Breast epithelium (tissue), 4 donors: ENCODE measurements at places on chromosomes 1 and 21.

DNA sequence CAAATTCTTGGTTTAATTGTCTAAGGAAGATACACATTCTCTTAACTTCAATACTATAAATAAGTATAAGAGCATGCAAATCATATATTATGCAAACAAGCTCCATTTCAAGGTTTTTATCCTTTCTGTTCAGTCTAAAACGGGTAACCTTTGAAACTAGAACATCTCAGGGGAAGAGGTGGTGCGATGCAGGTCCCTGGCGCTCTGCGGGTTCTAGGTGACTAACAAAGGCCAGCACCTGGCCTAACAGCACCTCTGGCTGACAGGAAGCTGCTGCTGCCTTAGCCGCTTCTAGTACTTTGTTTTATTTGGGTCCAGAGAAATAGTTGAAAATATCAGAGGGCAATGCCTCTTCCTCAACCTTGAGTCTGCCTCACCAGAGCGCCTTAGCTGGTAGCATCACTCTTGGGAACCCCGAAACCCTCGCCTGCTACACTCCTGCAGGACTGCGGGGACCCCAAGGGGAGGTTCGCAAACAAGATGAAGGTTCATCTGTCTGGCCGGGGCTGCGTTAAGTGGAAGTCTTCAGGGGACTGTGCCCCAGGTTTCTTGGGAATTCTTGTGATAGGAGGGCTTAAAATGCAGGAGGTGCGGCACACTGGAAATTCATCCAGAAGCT lies 45.5 kb downstream of the PRDM15 start:
- no peak overlapping the region for H3K4me3 ChIP-seq
- DNase-seq = no peak
- H3K27ac ChIP-seq = no peak overlapping the region
- no peaks in the 10 kb centered on the region for H3K27me3 ChIP-seq
- no peaks in the 10 kb centered on the region for H3K36me3 ChIP-seq

DNA sequence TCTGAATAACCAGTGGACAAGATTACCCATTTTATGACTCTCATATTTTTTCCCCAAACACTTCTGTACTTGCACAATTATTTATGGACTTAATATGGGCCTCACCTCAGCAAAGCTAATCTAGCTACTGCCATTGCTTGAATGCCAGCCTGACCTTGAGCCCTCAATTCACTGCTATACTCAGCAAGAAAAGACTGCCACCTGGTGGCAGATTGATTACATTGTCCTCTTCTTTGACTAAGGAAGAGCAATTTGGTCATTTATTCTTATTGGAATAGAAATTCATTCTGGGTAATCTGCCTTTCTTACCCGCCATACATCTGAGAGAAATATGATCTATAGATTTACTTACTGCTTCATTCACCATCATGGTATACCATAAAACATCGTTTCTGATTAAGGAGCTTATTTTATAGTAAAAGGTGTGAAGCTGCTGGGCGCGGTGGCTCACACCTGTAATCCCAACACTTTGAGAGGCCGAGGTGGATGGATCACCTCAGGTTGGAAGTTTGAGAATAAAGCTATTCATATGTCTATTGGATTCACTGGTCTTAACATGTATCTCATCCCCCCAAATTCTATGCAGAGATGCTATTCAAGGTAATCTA lies 32.9 kb upstream of the DIPK1A start:
- no peaks in the 10 kb centered on the region for H3K36me3 ChIP-seq
- H3K27me3 ChIP-seq = no peaks in the 10 kb centered on the region
- no peak for DNase-seq

GRCh38 chr1:228315945-228316588 lies 90.6 kb downstream of the TRIM11 start:
- no peaks in the 10 kb centered on the region for H3K27me3 ChIP-seq
- peaks cover 6% of the 10 kb centered on the region for H3K36me3 ChIP-seq
- H3K4me1 ChIP-seq = no peaks in the 10 kb centered on the region
- H3K27ac ChIP-seq = no peak overlapping the region

DNA sequence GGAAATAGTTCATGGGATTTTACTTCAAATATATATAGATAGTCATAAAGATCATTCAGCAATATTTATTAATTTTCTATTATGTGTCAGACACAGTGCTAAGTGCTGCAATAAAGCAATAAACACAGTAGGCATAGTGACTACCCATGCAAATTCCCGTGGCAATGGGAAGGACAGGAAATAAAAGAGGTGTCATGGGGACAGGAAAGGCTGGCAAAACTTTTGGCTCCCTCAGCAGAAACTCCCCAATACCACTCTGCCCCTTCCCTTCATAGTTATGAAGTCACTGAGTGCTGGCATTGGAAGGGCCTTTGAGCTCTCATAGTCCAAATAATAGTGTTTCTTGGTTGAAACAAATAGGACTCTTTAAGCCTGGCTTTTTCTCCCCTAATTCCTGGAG lies 104.4 kb upstream of the DPT start:
- H3K4me3 ChIP-seq = no peak overlapping the region
- no peak for DNase-seq
- no peak overlapping the region for H3K27ac ChIP-seq
- no peaks in the 10 kb centered on the region for H3K4me1 ChIP-seq

DNA sequence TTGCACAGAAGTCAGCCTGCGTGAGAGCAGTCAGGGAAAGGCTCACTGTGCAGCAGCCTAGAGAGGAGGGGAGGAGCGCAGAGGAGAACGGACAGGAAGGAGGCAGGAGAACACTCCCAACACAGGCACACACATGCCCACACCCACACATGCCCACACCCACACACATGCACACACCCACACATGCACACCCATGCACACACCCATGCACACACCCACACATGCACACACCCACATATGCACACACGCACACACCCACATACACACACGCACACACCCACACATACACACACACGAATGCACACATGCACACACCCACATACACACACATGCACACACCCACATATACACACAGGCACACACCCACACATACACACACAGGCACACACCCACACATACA lies 7.1 kb downstream of the SUMO3 start:
- no peaks in the 10 kb centered on the region for H3K4me1 ChIP-seq
- no peak for DNase-seq
- no peaks in the 10 kb centered on the region for H3K27me3 ChIP-seq
- no peak overlapping the region for H3K4me3 ChIP-seq

- H3K27me3 ChIP-seq = no peaks in the 10 kb centered on the region
- H3K4me1 ChIP-seq = no peaks in the 10 kb centered on the region
- no peak for DNase-seq
- no peak overlapping the region for H3K4me3 ChIP-seq
Observed at GRCh38 chr1:109272021-109272799, 10.7 kb downstream of the PSRC1 start.

- no peaks in the 10 kb centered on the region for H3K27me3 ChIP-seq
- H3K4me3 ChIP-seq = no peak overlapping the region
- peaks cover 8% of the 10 kb centered on the region for H3K4me1 ChIP-seq
- H3K36me3 ChIP-seq = no peaks in the 10 kb centered on the region
Observed at GRCh38 chr1:9887070-9887469, 23.0 kb downstream of the CTNNBIP1 start.

GRCh38 chr1:90534663-90535295 lies 182.3 kb downstream of the BARHL2 start:
- no peaks in the 10 kb centered on the region for H3K4me1 ChIP-seq
- H3K4me3 ChIP-seq = no peak overlapping the region
- H3K27me3 ChIP-seq = no peaks in the 10 kb centered on the region
- no peak for DNase-seq

- no peaks in the 10 kb centered on the region for H3K27me3 ChIP-seq
- no peak overlapping the region for H3K4me3 ChIP-seq
- H3K36me3 ChIP-seq = no peaks in the 10 kb centered on the region
- no peak for DNase-seq
- H3K27ac ChIP-seq = peak overlapping the region; percentile 18
Observed at GRCh38 chr1:184541537-184542152, 154.8 kb downstream of the C1orf21 start.

DNA sequence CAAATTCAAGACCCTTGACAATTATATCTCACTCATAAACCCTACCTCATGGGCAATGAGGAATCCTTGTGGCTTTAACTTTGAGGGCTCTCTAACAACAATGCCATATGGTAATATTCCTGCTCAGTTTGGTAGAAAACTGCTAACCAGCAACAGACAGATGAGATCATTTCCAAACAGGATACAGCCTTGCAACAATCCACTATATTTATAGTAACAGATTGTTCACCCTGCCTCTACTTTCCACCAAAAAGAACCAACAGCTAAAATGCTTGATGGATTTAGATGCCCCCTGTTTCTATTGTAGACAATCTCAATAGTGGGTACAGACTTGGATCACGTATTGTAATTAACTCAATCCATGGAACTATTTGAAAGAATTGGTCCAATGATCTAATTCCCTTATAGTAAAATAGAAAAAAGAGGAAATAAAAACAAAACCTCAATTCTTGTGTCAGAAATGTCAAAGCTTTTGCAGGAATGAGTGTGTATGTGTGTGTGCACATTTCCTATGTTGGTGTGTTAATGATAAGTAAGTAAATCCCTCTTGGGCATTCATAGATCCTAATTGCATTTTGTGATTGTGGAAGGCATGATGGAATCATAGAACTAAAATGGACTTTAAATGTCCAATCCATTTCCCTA lies 100.0 kb upstream of the EDEM3 start:
- no peak overlapping the region for H3K27ac ChIP-seq
- DNase-seq = no peak
- no peaks in the 10 kb centered on the region for H3K27me3 ChIP-seq
- no peak overlapping the region for H3K4me3 ChIP-seq

DNA sequence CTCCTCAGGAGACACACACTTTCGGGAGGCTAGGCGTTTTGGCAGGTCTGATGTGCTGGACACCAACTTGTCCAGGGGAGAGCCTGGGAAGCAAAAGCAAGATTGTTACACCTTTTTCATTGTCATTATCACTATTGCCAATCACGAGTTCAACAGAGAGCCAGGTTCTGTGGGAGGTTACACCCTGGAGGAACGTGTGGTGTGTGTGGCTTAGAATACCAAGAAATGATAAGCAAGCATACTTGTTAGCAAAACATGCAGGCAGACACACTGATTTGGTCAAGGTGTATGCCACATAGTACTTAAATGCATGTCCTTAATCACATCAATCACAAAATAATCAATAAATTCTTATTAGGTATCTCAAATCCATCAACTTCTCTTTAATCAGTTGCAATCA lies 16.1 kb downstream of the HMGCS2 start:
- DNase-seq = no peak
- H3K36me3 ChIP-seq = no peaks in the 10 kb centered on the region
- H3K27me3 ChIP-seq = no peaks in the 10 kb centered on the region
- H3K27ac ChIP-seq = no peak overlapping the region
- no peak overlapping the region for H3K4me3 ChIP-seq
- H3K4me1 ChIP-seq = no peaks in the 10 kb centered on the region

DNA sequence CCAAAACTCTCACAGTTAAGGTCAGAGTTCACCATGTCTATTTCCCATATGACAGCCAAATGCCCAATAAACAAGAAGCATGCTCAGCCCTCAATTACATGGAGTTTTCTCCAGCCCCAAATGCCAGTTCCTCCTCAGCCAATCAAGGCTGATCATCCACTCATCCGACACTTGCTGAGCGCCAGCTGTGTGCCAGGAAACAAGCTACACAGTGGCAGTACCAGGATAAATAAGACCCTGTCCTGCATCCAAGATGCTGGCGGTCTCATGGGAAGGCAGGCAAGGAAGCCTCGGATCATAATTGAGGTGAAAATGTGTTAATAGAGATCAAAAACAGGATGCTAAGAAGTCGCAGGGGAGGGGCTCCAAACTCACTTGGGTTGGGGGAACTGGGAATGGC lies 7.7 kb downstream of the ZBTB17 start:
- no peak overlapping the region for H3K4me3 ChIP-seq
- DNase-seq = no peak
- no peak overlapping the region for H3K27ac ChIP-seq
- no peaks in the 10 kb centered on the region for H3K36me3 ChIP-seq

GRCh38 chr1:31020007-31020790 lies 45.3 kb downstream of the PUM1 start:
- peaks cover 22% of the 10 kb centered on the region for H3K4me1 ChIP-seq
- H3K4me3 ChIP-seq = no peak overlapping the region
- no peaks in the 10 kb centered on the region for H3K36me3 ChIP-seq
- DNase-seq = no peak
- no peaks in the 10 kb centered on the region for H3K27me3 ChIP-seq
- no peak overlapping the region for H3K27ac ChIP-seq

GRCh38 chr1:172084876-172085275 lies 243.6 kb downstream of the DNM3 start:
- no peak overlapping the region for H3K4me3 ChIP-seq
- no peak overlapping the region for H3K27ac ChIP-seq
- no peaks in the 10 kb centered on the region for H3K36me3 ChIP-seq
- no peaks in the 10 kb centered on the region for H3K4me1 ChIP-seq
